ENCODE measurements at places on chromosomes 7 and 10.
A peak's percentile ranks its signal among the peaks of the same experiment; 100 is the strongest.

- DNase-seq = no peak
These were observed 270.5 kb upstream of the MKLN1 start for GRCh38 chr7:131057015-131057793.

- no peak for DNase-seq
These were observed 54.9 kb downstream of the KMT2E start for GRCh38 chr7:105068886-105069285.

DNA sequence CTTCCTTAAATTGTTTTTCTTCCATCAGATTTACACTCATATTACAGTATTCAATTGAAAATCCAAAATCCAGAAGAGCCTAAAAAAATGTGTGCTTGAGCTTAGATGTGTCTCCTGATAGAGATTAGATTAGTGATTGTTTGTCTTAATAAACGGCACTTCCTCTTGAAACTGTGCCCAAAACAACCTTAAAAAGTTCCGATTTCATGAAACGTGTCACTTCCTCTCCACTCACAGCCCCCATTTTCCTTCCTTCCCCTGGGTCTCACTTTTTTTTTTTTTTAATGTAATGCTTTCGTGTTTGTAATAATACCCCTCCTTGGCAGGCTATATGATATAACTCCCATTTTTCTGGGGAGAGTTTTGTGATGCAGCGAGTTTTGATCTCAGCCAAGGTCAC, 114.8 kb upstream of the ADO start:
- DNase-seq = no peak

DNA sequence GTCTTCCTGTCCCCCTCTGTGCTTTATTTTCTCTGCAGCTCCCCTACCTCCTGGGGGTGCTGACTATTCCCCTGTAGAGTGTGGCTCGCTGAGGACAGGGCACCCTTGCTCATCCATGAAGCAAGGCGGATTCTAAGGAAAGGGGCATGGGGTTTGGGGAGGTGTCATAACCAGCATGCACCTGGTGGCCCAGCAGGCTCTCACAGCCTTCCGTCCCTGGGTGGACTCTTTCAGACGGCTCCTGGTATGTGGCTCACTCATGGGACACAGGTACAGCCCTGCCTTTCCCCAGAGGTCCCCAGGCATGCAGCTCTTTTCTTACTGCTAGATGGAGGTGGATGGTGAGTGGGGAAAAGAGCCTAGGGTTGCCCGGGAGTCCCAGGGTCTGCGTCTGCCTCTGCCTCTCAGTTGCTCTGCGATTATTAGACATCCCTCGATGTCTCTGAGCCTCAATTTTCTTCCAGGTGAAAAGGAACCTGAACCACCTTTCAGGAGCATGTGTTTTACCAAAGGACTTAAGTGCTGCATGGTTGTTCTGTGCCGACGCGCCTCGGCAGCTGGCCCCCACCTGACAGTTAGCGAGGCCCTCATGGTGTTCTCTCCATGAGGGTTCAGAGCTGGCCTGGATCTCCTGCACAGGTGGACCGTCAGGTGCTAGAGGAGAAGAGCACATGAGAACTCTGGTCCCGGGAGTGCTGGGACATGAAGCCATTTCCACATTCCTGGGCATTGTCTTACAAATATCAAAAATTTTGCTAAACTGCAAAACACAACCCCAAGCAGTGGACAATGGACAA, 172.5 kb upstream of the SHH start:
- DNase-seq = no peak

DNA sequence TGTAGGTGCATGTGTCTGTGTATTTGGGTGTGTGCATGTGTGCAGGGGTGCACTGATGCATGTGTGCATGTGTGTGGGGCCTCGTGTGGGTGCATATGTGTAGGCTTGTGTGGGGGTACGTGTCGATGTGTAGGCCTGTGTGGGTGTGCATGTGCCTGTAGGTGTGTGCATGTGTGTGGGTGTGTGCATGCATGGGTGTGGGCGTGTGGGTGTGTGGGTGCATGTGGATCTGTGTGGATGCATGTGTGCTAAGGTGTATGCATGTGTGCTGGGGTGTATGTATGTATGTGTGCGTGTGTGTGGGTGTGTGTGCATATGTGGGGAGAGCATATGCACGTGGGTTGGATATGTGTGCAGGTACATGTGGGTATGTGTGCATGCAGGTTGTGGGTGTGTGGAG, 73.2 kb downstream of the NKX6-2 start:
- peak; percentile 6 for DNase-seq

DNA sequence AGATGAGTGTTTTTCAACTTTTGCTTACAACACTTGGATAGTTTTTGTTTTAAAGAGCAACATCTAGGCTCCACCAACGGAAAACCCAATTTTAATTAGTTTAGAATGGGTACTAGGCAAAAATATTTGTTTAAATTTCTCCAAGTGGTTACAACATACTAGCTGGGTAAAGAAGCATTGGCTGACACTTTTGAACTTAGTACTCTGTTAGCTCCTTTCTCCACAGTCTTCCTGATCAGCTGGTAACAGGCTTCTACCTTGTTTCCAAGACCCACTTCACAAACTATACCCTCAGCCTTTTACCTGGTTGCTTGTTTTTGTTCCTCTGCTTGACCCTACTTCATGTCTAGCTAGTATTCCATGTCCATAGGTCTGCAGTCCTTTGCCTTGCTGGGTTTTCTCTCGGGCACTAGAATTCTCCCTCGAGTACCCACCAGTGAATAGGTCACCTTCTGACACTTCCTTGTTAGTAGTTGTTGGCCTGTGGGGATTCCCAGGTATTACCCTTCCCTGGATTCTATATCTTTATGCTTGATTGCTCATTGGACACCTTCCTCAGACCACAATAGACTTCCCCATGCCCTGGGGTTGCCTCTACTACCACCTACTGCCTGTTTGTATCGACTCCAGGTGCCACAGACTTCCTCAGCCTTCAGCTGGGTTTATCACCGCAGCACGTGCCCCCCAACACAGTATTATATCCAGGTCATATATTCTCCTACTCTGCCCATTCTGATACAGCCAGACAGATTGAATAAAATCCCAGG, 42.0 kb downstream of the PRPS1L1 start:
- DNase-seq = no peak

DNA sequence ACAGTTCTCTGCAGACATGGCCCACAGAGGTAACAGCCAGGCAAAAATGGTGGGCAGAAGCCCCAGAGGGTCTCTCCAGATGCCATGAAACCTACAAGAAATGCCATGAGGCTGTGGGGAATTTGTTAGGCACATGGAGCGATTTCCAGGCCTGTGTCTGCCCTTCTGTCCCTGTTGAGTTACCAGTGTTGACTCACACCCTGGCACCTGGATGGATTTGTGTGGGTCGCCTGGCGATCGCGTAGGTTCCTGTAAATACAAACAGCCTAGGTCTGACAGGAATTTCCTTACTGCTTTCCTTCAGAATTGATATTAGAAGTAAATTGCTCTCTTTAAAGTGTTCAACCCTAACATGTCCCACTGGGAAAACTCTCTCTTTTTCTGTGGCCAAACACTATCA, 164.9 kb upstream of the EEPD1 start:
- DNase-seq = no peak

DNA sequence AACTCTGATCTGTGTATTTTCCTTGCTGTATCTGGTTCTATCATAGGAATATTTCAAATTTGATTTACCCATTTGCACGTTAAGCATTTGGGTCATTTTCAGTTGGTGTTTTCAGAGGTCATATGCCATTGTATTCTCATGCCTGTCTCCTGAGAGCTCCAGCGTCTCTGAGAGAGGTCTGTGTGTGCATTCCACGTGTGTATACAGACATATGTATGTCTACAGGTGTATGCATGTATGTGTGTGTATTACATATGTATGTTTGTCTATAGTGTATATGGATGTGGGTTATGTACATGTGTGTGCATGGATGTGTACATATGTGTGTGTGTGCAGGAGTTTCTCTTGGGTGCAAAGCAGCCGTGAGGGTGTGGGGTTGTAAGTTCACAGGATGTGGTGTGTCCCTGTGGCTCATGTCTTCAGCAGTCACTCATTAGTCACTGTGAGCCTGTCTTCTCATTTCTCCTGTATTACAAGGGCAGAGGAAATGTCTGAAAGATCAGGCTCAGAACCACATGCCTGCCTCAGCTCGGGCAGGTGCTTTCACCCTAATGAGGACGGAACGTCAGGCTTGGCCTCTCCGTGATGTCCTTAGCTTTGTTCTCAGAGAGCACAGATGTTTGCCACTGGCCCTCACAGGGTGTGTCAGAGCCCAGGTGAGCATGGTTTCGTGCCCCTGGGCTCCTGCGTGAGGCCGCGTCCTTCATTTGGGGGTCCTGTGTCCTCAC, 101.6 kb downstream of the NKX6-2 start:
- DNase-seq = no peak

DNA sequence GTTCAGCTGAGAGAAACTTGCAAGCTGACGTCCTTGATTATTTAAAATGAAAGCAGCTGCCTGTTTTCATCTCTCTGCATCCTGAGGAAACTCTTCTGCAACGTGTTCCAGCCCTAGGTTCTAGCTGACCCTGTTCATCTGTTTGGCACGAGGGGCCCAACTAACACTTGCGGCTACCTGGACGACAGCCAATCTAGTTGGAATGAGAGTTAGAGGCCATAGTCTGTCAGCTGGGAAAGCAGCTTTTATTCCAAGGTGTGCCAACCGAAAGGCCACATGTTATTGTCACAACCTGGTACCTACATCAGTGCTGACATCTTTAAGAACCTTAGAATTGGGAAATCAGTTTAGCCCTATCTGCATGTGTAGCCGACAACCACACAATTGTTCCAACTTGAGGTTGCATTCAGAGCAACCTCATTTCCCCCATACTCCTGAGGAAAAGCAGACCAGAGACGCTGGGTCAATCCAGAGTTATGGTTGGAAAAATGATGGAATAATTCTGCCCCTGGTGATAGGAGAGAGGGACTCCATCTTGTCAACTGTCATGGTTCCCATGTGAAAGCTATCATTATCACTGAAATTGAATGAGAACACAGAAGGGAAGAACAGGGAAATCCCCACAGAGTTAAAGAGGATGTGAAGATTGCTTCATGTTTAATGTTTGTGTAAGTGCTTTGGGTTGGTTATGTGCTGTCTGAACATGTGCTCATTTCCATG, 121.6 kb downstream of the EGFR start:
- DNase-seq = peak; percentile 57

DNA sequence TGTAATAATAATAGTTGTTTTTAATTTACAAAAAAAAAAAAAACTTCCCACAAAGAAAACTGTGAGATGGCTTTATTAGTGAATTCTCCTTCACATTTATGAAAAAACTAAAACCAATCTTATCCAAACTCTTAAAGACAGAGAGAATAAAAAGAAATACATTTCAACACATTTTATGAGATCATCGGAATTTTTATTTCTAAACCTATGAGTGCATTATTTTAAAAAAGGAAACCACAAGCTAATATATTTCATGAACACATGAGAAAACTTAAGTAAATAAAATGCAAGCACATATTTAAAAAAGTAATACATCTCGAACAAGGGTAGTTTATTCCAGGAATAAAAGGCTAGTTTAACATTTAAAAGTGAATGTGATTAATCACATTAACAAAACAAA, 31.5 kb downstream of the C7orf25 start:
- no peak for DNase-seq

GRCh38 chr10:115762029-115762428, 511.0 kb downstream of the GFRA1 start:
- DNase-seq = no peak

GRCh38 chr10:70253878-70254765, 20.9 kb upstream of the PPA1 start:
- DNase-seq = no peak

DNA sequence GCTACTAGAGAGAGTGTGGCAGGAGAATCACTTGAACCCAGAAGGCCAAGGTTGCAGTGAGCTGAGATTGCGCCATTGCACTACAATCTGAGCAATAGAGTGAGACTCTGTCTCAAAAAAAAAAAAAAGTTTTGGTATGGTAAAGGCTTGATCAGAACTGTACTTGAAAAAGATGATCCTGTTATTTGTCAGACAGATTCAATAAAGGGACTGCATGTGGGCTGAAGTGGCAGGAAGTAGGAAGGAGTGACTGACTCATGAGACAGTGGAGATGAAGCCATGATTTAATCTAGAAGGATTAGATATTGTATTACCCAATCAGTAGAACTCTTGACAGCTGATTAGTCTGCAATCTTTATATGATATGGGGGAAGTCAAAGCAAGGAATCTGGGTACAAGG, 2.7 kb upstream of the TMEM254 start:
- no peak for DNase-seq

- DNase-seq = no peak
These were observed 50.9 kb downstream of the TPK1 start for GRCh38 chr7:144784943-144785342.

DNA sequence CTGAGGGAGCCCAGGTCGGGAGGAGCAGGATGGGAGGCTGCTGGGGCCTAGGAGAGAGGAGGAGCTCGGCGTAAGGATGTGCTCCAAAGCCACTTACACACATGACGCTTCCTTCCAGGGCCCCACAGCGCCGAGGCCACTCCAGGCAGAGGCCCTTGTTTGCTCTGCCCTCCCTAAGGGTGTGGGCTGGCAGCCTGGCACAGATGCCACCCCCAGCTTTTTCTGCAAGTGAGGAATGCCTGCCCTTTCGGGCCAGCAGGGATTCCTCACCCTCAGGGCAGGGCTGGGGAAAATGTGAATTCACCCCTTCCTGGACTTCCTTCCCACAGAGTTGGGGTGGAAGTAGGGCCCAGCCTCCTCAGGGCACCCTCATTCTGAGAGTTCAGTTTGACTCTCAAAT, 5.6 kb upstream of the AQP1 start:
- DNase-seq = no peak

GRCh38 chr7:81627536-81628287, 142.1 kb downstream of the HGF start:
- no peak for DNase-seq
